HEK293T (cell line): ENCODE measurements at places on chromosomes 12 and 14.

GRCh38 chr12:128290938-128291337 lies 24.0 kb downstream of the TMEM132C start:
- DNase-seq = no peak

DNA sequence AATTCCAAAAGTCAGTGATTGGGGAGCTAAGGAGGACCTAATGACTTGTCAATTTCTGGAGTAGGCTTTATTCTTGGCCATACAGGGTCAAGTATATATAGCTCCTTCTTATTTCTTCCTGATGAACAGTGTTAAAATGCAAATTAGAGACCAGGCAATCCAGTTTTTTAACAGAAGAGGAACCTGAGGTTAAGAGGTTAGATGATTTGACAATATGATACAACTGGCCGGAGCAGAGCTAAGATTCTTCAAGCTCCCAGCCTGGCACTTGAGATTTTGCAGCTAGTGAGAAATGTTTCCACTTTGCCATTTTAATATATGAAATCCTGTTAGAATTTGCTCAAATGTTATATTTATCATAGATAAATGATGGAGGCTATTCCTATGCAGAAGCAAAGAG lies 204.0 kb downstream of the SSPN start:
- no peak for DNase-seq

DNA sequence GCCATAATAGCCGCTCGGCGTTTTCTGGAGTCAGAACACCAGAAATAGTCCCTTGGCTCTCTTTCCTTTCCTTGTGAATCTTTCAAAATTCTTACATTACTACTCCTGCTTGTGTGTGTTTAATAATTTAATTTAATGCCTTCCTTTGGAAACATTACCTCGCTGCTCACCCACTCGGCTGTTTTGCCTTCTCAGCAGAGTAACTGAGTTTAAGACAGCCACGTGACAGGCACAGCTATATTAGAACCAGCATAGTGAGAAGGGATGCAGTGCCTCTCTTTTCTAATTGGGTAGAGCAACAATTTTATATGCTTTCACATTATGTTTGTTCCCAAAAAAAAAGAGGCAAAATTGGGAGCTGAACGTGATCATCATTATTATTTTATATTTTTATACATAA lies 107.6 kb downstream of the ETV6 start:
- DNase-seq = no peak

- DNase-seq = peak; percentile 85
Observed at GRCh38 chr12:116406529-116406928, 129.0 kb upstream of the MED13L start.

- no peak for DNase-seq
Observed at GRCh38 chr12:88944397-88944796, 364.1 kb upstream of the KITLG start.
